ENCODE measurements at places on chromosomes 13 and 19.

DNA sequence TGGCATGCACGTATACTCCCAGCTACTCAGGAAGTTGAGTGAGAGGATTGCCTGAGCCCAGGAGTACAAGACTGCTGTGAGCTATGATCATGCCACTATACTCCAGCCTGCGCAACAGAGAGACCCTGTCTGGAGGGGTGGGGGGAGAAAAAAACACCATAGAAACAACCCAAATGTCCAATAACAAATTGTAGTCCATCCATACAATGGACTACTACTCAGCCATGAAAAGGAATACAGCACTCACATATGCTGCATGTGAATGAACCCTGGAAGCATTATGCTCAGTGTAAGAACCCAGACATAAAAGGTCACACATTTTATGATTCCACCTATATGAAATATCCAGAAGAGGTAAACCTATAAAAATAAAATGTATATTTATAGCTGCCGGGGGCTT lies 42.3 kb downstream of the CD320 start:
- DNase-seq, result no peak

DNA sequence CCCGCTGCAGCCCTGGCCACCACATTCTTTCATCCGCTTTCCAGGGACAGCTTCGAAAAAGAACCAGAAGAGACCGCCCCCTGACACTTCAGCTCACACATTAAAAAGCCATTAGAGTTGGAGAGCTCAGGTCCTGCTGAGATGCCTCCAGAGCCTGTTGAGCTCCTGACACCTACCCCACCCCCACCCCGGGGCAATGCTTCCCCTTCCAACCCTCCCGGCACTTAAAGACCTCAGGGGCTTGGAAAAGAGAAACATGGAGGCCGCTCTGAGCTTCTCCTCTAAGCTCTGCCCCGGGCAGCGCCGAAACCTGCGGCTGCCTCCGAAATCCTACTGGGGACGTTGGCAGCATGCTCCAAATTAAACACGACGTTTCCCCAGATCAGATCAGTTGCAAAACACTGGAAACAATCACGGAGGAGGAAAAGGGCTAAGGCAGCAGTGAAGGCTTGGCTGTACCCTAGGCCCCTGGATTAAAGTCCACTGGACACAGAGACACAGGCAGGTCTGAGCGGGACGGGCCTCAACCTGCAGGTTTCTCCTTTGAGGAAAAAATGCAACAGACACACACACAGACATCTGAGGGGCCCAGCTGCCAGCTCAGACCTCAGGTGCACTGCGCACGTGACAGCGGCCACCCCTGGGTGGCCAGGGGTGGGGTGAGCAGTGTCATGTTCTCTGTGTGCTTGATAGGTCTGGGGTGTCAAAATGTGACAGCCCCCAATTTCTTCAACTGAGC lies 9.6 kb downstream of the SH3GL1 start:
- peak; percentile 64 for DNase-seq

- no peak for DNase-seq
Measured at GRCh38 chr13:76406243-76406642, 480.0 kb downstream of the KCTD12 start.

GRCh38 chr13:94716016-94716415 lies 3.7 kb upstream of the SOX21 start:
- peak; percentile 67 for DNase-seq

Data from astrocyte of the hippocampus (primary cell).